Right atrium auricular region (tissue), 2 donors: ENCODE measurements at places on chromosomes 1 and 21.

DNA sequence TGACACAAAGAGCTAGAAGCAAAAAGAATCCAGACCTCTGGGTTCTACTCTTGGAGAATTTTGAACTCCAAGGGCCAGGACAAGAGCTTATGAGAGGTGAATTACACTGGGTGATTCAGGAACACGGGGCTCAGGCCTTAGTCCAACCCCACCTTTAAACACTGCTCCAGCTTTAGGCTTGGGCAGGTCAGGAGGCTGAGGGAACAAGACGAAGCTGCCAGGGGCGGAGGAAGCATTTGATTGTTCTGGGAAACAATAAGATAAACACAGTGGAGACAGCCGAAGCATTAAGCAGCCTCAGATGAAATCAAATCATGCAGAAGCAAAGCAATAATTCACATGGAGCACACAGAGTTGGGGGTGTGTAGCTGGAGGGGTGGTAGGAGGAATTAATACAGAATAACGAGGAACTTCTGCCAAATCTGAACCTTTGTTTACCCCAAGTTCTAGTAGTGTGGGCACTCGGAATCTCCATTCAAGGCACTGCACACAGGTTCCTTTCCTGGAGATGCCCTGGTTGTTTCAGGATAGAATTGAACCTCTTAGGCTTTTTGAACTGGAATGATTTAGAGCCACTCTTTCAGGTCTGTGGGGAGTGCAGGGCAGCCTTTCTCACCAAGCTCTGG lies 93.2 kb downstream of the PLXNA2 start:
- no peak for DNase-seq

DNA sequence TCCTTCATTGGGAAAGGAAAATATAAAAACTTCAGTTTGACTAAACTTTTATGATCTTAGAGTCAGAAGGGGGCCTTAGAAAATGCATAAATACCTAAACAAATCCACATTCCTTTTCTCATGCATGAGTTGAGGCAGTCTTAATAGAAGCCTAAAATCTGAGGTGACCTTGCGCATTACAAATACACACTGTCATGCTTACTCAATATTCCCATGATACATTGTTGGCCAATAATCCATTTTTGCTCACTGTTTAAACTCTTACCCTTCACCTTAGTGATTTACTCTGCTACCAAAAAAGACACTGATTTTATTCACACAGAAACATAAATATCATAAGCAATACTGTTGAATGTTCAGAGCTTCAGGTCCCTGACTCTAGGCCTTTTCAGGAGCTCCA lies 19.1 kb upstream of the TMCO1 start:
- no peak for DNase-seq

DNA sequence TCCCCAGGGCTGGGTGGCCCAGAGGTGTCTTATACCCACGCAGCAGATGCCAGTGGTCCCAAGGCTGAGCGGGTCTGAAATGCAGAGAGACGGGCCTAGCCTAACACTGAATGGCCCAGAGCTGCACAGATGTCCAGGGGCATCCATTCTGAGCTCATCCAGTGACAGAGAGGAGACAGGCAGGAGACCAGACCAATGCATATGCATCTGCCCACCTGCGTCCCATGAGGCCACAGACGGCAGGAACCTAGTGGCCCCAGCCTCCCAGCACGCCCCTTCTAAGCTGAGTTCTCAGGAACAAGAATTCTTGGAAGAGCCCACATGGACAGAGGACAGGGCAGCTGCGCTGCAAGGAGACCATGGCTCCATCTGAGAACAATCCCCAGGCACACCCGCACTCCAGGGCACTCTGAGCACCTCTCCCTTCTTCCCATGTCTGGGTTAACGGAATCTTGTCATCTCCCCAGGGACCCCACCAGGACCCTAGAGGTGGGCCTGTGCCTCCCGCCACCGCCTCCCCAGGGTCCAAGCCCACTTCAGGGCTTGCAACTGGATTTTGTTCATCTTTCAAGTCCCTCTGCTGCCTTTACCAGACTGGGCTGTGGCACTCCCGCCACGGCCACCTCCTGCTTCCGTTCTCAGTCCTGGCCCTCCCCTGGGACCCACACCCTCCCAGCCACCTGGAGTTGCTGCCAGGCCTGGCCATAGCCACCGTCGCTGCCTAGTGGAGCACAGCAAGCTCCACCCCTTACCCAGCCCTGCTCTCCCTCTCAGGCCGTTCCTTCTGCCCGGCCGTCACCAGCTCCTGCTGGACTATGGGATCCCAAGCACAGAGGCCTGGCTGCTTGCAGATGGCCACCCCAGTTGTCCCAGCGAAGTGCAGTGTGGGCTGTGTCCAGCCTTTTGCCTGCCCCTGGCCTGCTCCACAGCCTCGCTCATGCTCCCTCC lies 3.3 kb downstream of the WNT3A start:
- DNase-seq = peak; percentile 44

- DNase-seq = no peak
Observed at GRCh38 chr21:43340491-43341377, 86.2 kb downstream of the SIK1 start.

DNA sequence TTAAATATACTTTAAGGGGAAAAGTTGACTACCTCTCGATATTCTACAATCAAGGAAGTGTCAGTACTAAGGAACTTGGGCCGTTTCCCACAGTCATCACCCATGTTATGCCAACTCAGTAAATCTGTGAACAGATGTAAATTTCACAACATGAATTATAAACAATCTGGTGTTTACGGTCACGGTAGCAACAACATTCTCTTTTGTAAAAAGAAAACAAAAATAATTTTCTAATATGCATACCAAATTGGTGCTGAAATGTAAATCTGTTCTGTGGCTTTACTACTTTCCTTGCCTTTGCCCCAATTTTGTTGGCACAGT lies 1.2 kb downstream of the SH3GLB1 start:
- no peak for DNase-seq

- DNase-seq = no peak
Observed at GRCh38 chr1:198165927-198166647, 9.3 kb downstream of the NEK7 start.

DNA sequence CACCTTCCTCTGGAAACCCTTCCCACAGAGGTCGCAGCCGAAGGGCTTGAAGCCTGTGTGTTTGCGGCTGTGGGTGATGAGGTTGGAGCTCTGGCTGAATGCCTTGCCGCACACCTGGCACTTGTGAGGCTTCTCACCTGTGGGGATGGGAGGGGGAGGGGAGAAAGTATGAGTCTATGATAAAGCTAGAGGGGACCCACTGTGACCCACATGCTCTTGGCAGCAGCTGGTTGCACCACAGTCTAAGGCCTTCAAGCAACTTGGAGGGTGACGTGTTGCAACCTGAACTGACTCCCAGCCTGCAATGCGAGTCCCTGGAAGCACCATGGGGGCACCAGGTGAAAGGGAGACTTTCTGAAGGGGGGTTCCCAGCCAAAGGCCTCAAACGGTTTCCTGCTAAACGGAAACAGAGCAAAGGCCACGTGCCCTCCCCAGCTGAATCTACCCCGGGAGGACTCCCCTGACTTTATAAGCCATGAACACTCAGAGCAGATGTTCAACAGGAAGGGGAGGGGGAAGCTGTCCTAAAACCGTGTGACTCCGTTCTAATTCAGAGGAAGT lies 10.6 kb downstream of the GFI1 start:
- no peak for DNase-seq
